Cortex of kidney (tissue), 1 donor: ENCODE measurements at places on chromosomes 12 and 14.

GRCh38 chr14:92783813-92784431 lies 10.2 kb upstream of the GOLGA5 start:
- DNase-seq, result no peak

DNA sequence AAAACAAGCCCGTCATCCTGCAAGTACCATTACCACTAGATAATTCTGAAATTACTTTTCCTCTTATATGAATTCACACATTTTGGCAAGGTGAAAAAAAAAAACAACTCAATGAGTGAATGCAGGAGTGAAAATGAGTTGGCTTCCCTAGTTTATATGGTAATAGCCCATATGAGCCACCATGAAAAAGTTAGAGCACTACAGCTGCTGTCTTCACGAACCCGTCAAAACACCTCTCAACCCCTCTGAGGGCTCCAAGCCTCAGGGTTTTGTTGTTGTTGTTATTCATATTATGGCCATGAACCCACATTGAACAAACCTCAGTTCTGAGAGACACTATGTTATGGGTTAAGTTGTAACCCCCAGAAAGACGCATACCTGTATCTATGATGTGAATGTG lies 289.9 kb upstream of the CAND1 start:
- no peak for DNase-seq

DNA sequence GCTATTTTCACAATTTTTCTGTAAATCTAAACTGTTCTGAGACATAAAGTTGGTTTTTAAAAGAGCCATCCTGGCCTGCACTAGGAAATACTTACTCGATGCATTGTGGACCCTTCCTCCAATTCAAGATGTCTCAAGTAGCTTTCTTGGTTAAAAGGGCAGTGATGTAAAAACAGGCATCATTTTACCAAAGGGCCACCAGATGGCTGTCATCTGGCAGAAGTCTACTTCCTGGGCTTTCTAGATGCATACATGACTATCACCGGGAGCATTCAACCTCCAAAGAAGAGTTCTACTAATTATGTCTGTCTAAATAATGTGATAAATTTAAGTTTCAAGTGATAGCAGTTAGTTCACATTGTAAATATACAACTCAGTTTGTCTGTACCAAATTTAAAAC lies 96.8 kb upstream of the FRMD6 start:
- DNase-seq, result no peak

- no peak for DNase-seq
Observed at GRCh38 chr12:125996443-125996842, 931.2 kb downstream of the AACS start.

DNA sequence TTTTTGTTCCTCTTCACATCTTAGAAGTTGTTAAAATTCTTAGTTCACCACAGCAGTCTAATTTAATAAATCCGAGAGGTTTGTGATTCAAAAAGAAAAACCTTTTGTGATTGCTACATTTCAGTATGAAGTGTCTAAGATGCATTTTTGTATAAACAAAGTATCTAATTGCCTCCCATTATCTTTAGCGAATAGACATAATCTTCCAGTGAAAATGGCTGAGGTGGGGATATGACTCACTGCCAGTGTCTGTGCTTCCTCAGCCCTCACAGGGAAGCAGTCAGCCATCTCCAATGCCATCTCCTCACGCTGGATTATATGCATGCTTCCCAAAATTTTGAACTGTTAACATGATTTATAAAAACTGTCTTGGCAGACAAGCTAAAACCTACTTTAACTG lies 7.6 kb downstream of the GCH1 start:
- no peak for DNase-seq

DNA sequence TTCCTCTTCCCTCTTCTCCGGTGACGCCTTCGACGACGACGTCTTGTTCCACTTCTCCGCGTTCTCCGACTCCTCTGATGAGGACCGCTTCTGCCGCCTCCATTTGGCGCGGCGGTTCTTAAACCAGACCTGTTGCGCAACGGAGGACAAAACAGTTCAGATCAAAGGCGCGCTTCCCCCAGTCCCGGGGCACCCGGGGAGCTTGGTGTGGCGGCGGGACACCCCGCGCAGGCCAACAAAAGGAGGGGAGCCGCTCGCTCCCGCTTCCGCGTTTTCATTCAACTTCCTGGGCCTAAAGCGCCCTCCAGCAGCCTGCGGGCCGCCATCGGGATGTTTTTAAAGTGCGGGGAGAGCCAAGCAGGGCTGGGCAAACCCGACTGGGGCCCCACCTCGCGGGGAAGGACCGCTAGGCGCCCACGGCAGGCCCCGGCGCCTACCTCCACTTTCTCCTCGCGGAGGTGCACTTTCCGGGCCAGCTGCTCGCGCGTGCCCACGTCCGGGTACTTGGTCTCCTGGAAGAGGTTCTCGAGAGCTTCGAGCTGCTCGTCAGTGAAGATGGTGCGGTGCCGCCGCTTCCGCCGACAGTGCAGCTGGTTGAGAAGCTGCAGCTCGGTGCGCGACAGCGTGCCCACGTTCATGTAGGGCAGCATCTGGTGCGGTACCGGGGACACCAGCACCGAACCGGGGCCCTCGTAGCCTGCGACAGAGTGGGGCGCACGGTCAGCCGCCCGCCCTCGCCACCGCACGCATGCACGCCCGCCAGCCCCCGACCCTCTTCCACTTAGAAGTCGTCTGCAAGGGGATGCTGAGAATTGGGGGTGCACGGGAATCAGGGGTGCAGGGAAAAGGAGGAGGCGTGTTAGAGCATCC lies 1.2 kb downstream of the GSC start:
- no peak for DNase-seq

DNA sequence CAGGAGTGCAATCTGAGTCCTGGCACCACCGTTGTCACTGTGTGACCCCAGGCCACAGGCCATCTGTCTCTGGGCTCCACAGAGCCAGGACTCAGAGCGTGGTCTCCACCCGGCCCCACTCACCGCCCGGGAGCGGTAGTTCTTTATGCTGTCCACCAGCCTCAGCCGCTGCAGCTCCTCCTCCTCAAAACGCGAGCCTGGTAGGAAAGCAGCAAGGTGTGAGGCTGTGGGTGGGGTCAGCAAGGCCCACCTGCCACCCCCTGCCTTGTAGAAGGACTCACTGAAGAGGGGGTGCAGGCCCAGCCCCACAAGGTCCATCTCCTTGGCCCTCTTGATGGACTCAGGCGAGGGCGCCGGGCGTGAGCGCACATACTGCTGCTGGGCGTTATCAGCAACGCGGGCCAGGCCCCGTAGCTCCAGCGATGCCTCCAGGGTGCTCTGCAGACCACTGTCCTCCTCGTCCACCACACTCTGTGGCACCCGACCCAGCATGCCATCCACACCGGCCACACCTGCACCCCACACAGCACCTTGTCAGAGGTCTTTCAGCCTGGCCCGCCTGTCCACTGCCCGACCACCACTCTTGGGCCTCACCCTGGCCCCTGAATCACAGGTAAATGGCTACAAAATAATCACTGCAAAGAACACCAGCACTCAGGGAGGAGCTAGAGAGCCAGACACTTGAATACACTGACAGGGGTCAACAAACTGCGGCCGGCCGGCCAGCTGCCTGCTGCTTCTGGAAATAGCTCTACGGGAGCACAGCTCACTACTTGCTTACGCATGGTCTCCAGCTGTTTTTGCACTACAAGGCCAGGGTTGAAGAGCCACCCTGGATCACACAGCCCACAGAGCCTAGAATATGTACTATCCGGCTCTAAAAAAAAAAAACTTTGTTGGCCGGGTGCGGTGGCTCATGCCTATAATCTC lies 16.3 kb downstream of the CFAP73 start:
- no peak for DNase-seq

DNA sequence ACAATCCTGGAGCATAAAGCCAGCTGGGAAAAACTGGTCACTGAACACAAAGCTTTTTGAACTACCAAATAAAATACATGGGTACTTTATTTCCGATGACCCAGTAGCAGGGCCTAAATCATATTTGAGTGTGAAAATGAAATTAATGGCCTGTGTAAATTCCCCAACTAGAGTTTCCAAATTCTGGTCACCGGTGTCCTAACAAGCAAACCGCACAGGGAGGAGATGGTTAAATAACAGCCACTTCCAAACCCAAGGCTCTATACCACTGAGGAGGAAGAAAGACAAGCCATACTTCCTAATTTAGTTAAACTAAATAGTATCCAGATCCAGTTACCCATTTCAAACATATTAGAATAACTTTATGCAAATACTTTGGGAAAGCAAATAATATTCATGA lies 40.1 kb upstream of the DUSP6 start:
- DNase-seq, result no peak

DNA sequence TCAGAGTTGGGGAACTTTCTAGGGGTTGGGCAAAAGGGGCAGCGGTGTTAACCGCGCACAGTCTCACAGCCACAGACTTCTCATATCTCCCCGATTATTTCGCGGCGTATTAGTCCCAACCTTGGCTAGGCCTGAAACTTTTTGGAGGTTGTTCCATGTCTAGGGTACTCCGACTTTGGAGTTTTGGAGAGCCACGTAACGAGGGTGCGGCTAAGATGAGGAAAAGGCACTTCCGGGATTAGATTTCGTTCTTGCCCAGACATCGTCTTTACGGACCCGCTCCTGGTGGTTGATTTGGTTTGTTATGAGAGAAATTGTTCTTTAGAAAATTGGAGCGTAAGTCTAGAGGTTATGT lies 513 bp downstream of the CCNK start:
- DNase-seq, result no peak

- no peak for DNase-seq
Observed at GRCh38 chr12:53857666-53858065, 81.0 kb upstream of the HOXC13 start.

GRCh38 chr14:56759094-56759493 lies 51.2 kb downstream of the OTX2 start:
- DNase-seq, result no peak

DNA sequence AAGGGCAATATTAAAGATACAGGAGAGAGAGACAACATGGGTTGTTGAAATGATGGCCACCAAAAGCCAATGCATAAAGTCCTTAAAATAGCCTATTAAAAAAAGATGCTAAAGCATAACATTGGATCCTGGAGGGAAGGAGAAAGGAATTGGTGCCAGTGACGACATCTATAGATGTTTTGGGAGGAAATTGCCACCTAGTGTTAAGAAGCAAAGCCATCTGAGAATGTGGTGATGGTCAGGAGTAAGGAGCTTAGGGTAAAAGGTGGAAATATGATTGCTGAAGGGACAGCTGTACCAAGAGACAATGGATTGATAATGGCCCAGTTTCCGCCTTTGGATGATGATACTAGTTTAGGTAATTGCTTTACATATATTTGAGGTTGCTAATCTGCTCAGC lies 85.1 kb downstream of the TMEM30B start:
- DNase-seq, result no peak

- no peak for DNase-seq
Observed at GRCh38 chr14:95663226-95663797, 22.9 kb upstream of the TCL1B start.

- no peak for DNase-seq
Observed at GRCh38 chr12:55830601-55831446, 1.4 kb upstream of the DNAJC14 start.

- DNase-seq, result no peak
Observed at GRCh38 chr12:12425616-12426015, 68.7 kb downstream of the BORCS5 start.

GRCh38 chr14:51682411-51682810 lies 30.7 kb downstream of the FRMD6 start:
- no peak for DNase-seq

- DNase-seq, result no peak
Observed at GRCh38 chr14:101875727-101876554, 88.4 kb upstream of the DYNC1H1 start.

GRCh38 chr12:71837356-71837755 lies 2.2 kb upstream of the TBC1D15 start:
- no peak for DNase-seq

- DNase-seq, result no peak
Observed at GRCh38 chr14:104387022-104388010, 192.2 kb upstream of the C14orf180 start.

DNA sequence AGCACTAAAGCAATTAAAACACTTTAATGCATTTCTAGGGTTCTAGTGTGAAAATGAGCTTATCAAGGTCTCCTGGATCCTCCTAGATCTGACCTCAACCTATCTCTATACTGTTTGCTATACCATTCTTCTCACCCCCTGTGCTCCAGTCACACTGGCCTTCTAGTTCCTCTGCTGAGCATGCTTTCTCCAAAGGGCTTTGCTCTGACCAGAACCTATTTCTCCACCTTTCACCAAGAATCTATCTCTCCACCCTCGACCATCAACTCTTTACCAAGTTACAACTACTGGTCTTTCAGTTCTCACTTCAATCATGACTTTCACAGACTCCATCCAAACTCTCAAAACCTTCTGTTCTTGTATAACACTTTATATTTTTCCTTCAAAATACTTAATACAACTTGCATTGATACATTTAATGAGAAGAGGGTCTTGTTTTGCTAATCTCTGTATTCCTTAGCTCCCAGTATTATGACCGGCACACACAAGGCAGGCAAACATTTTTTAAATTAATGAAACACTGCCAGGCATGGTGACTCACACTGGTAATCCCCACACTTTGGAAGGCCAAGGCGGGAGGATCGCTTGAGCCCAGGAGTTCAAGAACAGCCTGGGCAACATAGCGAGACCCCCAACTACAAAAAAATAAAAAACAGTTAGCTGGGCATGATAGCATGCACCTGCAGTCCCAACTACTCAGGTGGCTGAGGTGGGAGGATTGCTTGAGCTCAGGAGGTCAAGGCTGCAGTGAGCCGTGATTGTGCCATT lies 22.8 kb downstream of the PPP1R12A start:
- DNase-seq, result no peak

- DNase-seq, result no peak
Observed at GRCh38 chr12:15777355-15778012, 11.7 kb downstream of the EPS8 start.

DNA sequence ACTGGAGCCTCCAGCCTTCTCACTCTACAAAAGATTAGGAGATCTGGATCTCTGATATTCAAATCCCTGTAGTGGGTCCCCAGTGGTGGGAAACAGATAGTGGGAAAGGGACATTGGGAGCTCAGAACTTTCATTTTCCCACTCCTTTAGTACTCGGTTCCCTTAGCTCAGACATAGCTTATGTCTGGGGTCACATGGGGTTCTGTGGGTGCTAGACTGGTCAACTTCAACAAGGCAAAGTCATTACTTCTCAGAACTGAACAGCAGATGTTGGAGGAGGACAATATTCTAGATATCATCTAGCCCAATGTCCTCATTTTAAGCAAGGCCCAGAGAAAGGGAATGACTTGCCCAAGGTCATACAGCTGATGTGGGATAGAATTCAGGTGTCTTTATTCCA lies 19.5 kb upstream of the ITGA5 start:
- DNase-seq, result no peak
